ENCODE measurements at places on chromosomes 7 and 10.

DNA sequence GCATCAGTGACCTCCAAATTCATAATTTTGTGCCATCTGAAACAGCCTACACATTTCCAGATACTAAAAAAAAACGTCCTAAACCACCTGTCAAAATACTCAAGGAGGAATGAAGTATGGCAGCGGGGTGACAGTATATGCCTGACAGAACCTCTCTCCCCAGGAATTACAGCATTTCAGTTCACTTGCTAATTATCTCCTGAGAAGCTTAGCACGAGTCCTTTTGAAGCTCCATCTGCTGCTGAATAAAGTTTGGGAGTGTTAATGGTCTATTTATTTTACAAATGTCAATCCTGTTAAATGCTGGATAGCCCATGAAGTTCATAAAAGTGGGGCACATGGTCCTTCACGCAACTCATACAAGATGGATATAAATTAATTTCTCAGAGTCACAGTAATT lies 29.4 kb upstream of the ANLN start:
- DNase-seq = no peak

DNA sequence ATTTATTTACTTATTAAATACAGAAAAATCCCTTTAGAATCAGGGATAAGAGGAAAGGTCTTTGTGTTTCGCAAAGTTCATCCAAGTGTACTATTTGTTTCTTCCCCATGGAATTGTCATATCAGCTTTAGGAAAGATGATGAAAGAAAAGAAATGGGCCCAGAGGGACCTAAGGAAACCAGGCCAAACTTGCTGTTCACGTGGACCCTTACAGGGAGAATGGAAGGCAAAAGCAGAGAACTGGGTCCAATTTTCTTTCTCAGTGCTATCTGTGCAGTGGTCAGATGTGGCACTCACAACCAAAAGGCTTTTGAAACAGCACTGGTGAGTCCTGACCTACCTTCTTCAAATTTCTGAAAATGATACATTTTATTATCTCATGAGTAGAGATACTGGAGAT lies 53.6 kb upstream of the FAM133B start:
- DNase-seq = no peak

GRCh38 chr7:158175779-158176178 lies 411.8 kb downstream of the PTPRN2 start:
- no peak for DNase-seq

GRCh38 chr7:115387137-115387536 lies 465.2 kb downstream of the MDFIC start:
- no peak for DNase-seq

DNA sequence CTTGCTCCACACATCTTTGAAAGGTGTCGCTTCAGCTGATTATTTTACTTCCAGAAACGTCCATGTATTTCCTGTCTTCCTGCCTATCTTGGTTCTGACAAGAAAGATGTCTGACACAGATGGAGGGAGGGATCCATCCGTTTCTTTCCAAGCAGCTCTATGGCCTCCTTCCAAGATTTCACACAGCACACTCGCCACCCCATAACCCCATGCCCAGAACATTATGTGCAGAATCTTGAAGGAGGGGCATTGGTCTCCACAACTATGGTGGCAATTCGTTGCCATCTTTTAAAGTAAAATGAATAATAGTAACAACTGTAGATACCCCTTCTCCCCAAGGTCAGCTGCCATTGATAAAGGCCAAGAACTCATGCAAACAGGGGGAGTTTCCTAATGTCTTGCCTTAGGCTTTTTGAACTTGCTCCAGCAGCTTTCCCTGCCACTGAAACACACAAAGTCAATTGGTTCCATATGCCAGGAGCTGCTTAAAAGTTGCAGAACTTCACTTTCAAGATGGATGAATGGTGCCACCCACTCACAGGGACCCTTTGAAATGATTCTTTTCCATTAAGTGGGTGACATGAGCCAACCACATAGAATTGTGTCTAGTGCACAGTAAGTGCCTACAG lies 60.0 kb downstream of the VSTM4 start:
- DNase-seq = no peak

GRCh38 chr7:65250697-65251395 lies 122.8 kb upstream of the ZNF92 start:
- DNase-seq = no peak

DNA sequence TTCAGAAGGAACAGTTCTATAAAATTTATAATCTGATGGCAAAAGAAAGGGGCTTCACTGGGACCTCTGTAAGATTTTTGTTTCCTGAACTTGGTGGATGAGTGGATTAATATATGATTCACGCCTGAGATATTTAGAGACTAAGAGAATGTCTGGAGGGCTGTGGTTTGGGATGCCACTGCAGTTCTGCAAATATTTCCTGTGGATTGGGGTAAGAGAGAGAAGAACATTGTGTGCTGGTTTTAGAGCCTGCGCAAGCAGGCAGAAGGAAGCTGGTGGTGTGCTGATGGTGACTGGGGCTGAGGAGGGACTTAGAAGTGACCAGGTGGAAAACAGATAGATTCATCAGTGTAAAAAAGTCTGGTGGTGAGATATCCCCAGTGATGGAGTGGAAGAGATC lies 87.0 kb downstream of the SUGCT start:
- no peak for DNase-seq

DNA sequence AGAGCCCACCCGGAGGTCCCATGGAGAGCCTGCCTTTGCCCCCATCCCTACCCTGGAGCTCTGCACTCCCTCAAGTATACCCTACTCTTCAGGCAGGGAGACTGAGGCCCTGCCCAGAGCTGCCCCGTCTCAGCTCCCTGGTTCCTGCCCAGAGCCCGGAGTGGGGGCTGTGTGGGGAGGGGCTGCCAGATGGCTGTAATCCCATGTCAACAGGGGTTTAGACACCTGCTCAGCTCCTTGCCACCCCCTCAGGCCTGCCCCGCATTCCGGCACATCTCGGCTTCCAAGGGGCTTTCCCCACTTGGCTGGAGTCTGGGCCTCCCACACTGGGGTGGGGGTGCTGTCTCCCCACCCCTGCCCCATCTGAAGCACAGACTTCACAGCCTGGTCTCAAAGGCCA lies 20.9 kb upstream of the LFNG start:
- no peak for DNase-seq

DNA sequence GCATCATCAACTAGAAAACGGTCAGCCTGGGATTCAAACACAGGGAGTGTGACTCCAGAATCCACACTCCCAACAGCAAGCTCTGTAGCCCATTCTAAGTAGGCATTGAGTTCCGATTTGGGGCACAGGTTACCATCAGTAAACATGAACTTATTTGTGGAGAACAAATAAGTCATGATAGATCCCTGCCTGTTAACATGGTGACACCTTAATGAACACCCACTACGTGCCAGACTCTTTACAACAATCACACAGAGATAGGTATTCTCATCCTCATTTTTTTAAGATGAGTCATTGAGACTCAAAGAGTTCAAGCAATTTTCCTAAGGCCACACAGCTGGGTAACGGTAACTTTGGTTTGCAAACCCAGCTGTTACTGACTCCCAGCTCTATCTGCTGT lies 91.5 kb downstream of the LYZL2 start:
- DNase-seq = no peak

DNA sequence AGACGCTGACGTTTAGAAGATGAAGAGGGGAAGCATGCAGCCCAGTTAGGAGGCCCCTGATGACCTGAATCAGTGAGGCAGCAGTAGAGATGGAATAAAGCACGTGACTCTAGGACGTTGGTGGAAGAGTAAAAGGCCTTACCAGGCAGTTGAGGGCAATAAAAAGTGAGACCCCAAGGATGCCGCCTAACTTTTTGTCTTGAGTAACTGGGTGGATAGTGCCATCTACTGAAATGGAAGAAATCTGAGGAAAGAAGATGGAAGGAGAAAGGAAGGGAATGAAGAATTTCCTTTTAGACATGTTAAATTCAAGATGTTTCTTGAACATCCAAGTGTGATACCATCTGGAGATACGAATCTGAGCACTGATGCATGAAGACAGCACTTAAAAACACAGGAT lies 220.0 kb upstream of the LRRN3 start:
- no peak for DNase-seq

DNA sequence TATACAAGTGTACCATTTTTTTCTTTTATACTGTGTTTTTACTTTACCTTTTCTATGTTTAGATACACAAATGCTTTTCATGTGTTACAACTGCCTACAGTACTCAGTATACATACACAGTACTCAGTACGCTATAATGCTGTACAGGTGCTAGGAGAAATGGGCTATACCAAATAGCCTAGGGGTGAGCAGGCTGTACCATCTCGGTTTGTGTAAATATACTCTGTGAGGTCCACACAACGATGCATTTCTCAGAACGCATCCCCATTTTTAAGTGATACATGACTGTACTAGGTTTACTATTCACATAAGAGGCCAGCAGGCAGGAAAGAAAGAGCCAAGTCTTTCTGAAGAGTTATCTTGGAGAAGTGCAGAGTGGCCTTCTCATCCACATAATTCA lies 426.4 kb upstream of the MTPN start:
- no peak for DNase-seq

DNA sequence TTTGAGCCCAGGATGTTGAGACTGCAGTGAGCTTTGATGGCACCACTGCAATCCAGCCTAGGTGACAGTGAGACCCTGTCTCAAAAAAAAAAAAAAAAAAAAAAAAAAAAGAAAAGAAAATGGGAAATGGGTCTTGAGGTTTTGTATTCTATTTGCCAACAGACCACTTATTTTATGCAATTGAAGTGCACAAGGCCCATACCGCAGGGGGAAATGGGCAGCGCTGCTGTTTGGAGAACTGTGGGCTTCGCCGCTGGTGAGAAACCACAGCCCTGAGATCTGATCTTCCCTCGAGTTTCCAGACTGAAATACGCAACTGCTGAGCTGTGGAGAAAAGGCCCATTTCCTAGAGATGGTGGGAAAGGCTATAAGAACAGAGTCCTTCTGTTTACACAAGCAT lies 512.0 kb downstream of the TCERG1L start:
- no peak for DNase-seq

- no peak for DNase-seq
Observed at GRCh38 chr10:8235253-8236027, 181.0 kb downstream of the GATA3 start.

GRCh38 chr7:130521258-130521951 lies 29.5 kb downstream of the MEST start:
- no peak for DNase-seq

GRCh38 chr7:4957847-4958476 lies 1.0 kb downstream of the MMD2 start:
- no peak for DNase-seq

GRCh38 chr7:40865441-40866233 lies 730.8 kb downstream of the SUGCT start:
- no peak for DNase-seq

- no peak for DNase-seq
Observed at GRCh38 chr10:48494611-48495010, 110.3 kb downstream of the ARHGAP22 start.

GRCh38 chr7:151261529-151261928 lies 13.0 kb upstream of the SMARCD3 start:
- no peak for DNase-seq

GRCh38 chr7:137235434-137235833 lies 108.1 kb downstream of the PTN start:
- DNase-seq = no peak

GRCh38 chr10:91768123-91768522 lies 30.1 kb upstream of the TNKS2 start:
- DNase-seq = no peak

DNA sequence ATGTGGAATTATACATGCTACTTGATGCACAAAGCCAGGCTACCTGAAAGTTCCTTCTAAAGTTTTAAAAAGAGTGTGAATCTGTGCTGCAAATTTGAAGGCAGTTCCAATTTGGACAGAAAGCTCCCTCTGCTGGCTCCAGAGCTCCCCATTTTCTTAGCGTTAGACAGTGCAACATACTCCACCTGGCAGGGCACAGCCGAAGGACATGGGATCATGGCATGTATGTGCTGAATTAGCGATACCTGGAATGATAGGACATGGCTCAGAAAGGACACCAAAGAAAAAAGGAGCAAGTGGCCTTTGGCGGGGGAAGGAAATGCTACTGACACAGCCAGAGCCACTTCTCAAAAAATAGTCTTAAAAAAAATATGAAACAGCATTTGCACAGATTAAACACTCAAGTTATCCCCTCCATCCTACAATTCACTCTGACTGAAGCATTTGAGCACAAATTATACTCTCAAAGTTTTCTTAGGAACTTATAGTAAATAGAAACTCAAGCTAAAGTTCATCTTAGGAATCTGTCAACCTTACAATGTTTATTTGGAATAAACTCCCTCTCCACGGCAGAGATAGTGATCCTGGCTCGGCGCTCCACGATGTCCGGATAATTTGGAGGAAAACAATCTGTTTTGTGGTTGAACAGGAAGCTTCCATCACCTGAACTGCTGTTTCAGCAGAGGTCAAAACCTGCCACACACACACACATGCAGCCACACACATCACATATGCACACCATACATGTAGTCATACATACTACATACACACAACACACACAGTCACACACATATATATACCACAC lies 80.0 kb downstream of the C7orf25 start:
- peak; percentile 4 for DNase-seq

- no peak for DNase-seq
Observed at GRCh38 chr10:12156367-12157123, 27.1 kb downstream of the SEC61A2 start.

DNA sequence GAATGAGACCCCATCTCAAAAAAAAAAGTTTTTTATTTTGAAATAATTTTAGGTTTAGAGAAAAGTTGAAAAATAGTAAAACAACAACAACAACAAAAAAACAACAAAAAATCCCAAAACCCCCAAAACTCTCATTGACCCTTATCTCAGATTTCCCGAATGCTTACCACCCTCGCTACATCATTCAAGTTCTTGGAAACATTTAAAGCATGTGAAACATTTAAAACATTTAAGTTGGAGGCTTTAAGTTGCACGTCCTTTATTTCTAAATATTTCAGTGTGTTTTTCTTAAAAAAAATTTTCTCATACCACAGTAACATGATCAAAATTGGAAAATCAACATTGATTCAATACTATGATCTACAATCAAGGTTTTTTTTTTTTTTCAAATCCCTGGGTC lies 382 bp upstream of the ARMS2 start:
- no peak for DNase-seq

DNA sequence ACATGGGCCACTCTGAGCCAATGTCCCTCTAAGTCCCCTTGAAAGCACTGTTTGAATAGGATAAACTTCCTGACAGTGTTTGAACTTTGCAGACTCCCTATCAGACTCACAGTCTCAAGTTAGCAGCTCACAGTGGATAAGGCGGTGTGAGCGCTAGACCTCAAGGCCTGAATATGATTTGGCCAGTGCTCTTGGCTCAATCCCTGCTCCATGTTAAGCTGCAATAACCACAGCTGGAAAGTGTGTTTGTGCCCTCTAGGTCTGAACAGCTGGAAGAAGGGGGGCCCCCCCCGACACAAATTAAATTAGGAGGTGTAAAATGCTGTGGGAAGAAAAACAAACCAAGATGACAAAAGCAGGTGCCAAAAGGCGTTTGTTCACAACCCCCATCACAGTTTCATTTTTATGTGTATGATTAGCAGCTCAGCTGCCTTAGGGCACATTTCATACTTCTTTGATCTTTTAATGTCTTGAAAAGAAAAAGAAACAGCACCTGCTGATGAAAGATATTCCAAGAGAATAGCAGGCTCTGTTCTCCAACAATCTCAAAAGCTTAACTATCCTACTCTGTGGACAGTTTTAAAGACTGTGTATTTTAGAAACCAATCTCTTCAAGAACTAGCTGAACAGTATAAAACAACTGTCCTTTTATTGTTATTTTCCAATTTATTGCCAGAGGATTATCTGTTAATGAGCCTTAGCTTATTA lies 167.6 kb downstream of the SNX13 start:
- peak; percentile 4 for DNase-seq

GRCh38 chr7:134153493-134154136 lies 26.5 kb downstream of the LRGUK start:
- DNase-seq = no peak
